ENCODE measurements at places on chromosomes 3 and 15. TPM values are rescaled to one million over a fixed set of nuclear protein-coding genes. Genes with fewer than 3 reads are reported as not detected.
A peak's percentile ranks its signal among the peaks of the same experiment; 100 is the strongest.

DNA sequence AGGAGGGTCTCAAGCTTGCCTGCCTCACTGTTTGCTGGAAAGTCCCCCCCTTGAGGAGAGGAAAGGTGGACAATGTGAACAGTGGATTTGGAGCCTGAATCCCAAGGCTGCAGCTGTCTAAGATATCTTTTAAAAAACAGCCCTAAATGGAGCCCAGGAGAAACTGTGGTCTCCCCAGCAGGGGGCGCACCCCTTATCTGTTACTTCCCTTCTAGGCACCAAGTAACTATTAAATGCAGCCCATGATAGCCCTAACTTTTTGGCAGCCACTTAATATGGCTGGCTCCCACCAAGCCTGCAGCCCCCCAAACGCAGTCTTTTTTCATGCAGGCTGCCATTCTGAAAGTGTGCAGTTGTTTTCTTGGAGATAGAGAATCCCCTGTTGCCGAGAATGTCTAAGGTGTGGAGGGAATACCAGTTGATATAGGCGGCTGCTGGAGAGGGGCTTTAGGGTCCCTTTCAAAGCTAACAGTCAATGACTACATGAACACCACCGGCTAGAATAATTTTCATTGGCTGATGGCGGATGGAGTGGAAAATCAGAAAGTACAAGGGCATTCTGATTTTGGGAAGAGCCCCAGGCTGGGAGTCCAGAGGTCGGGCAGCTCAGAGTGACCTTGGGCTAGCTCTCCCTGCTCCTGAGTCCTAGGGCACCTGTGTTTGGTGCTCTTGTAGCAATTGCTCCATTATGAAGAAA, 1.3 kb downstream of the RHCG start:
- peaks cover 5% of the 10 kb centered on the region for H3K4me1 ChIP-seq
- H3K36me3 ChIP-seq: no peaks in the 10 kb centered on the region
- H3K27me3 ChIP-seq: peaks cover 38% of the 10 kb centered on the region
- no peak overlapping the region for H3K27ac ChIP-seq

Gene PPP1R2
- total RNA-seq: 42.8 TPM

- no peak for DNase-seq
- no peak overlapping the region for H3K27ac ChIP-seq
- H3K4me1 ChIP-seq: peaks cover 10% of the 10 kb centered on the region
- H3K27me3 ChIP-seq: no peaks in the 10 kb centered on the region
- no peak overlapping the region for H3K4me3 ChIP-seq
These were observed 30.6 kb upstream of the RASA2 start for GRCh38 chr3:141456301-141456625.

DNA sequence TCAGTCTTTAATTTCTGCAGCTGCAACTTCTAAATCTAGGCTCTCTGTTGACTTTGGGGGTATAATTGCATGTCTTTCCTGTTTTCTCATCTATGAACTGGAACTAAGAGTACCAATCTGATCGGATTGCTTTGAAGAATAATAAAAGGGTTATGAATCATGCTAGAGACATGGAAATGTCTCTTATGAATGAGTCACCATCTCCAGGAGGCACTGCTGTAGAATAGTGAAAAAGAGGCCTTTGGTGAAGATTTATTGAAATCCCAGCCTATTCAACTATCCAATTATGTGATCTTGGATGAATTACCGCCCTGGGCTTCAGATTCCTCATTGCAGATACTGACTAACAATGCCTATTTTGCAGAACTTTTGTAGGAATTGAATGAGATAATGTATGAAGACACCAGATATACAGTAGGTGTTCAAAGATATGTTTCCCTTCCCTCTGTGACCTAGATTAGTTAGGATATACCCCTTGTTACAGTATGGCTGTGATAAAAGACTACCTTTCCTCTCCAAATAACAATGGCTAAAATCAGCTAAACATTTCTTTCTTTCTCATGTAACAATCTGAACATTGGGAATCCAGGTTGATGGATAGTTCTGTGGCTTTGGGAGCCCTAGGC, 11.5 kb upstream of the CMTM8 start:
- H3K36me3 ChIP-seq: no peaks in the 10 kb centered on the region
- no peak overlapping the region for H3K4me3 ChIP-seq
- DNase-seq: no peak
- peaks cover 40% of the 10 kb centered on the region for H3K4me1 ChIP-seq

- H3K4me3 ChIP-seq: no peak overlapping the region
- peak overlapping the region; percentile 88 for H3K27ac ChIP-seq
- peaks cover 71% of the 10 kb centered on the region for H3K4me1 ChIP-seq
- DNase-seq: no peak
- no peaks in the 10 kb centered on the region for H3K36me3 ChIP-seq
These were observed 53.0 kb downstream of the CHSY1 start for GRCh38 chr15:101198800-101199199.

DNA sequence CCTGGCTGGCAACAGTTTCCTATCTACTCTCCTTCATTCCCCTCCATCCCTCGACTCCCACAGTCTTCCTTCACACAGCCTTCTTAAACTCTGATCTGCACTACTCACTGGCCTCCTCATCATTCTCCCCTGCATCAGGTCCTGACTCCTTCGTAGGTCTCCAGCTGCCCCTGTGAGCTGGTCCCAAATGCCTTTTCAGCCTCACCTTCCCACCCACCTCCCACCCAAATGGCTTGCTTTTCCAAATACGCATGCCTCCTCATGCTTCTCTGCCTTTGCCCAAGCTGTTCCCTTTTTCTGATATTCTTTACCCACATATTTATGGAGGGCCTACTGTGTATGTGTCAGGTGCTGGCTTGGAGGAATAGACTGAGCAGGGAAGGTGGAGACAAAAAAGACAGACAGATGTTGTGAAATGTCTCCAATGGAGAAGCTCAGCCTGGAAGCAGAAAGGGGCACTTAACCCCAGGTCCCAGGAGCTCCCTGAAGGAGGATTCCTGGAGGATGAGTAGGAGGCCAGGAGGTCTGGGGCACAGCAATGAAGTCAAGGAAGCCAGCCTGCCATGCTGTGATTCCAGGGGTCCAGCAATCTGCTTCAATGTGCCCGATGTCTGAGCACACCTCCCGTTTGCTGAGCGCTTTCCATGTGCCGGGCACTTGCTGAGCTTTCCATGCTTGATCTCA, 252.2 kb downstream of the SHQ1 start:
- H3K4me1 ChIP-seq: peaks cover 35% of the 10 kb centered on the region
- no peak overlapping the region for H3K27ac ChIP-seq
- H3K36me3 ChIP-seq: no peaks in the 10 kb centered on the region
- peaks cover 22% of the 10 kb centered on the region for H3K27me3 ChIP-seq

GRCh38 chr3:124318014-124318413, 326.1 kb upstream of the ROPN1 start:
- H3K4me1 ChIP-seq: peaks cover 5% of the 10 kb centered on the region
- H3K27me3 ChIP-seq: no peaks in the 10 kb centered on the region
- no peaks in the 10 kb centered on the region for H3K36me3 ChIP-seq
- no peak overlapping the region for H3K27ac ChIP-seq
- no peak overlapping the region for H3K4me3 ChIP-seq

GRCh38 chr15:47333734-47334133, 383.6 kb upstream of the SEMA6D start:
- H3K27ac ChIP-seq: no peak overlapping the region
- H3K4me1 ChIP-seq: no peaks in the 10 kb centered on the region
- peaks cover 3% of the 10 kb centered on the region for H3K27me3 ChIP-seq
- DNase-seq: no peak
- H3K36me3 ChIP-seq: no peaks in the 10 kb centered on the region

GRCh38 chr15:84975871-84976351, 5.7 kb upstream of the PDE8A start:
- DNase-seq: no peak
- H3K4me3 ChIP-seq: no peak overlapping the region
- peaks cover 8% of the 10 kb centered on the region for H3K4me1 ChIP-seq
- no peaks in the 10 kb centered on the region for H3K36me3 ChIP-seq

Gene EAF1
- total RNA-seq: 17.8 TPM

DNA sequence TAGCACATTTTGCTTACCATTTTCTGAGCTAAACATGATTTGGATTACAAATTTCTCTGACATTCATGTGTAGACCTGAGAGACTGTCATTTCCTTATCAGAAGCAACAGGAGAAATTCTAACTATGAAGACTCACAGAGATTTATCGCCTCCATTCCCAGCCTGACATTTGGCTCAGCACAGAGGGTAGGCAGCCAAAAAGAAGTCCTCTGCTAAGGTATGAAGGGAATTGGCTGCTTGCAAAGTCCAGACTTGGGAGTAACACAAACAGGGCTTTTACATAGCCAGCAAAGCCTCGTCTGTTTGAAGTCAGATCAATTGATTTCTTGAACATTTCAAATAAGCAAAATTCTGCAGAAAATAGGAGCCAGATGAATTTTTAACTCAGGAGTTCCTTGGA, 57.0 kb upstream of the CMSS1 start:
- no peaks in the 10 kb centered on the region for H3K27me3 ChIP-seq
- H3K4me3 ChIP-seq: no peak overlapping the region
- peaks cover 86% of the 10 kb centered on the region for H3K4me1 ChIP-seq
- peak overlapping the region; percentile 75 for H3K27ac ChIP-seq
- peaks cover 58% of the 10 kb centered on the region for H3K36me3 ChIP-seq

DNA sequence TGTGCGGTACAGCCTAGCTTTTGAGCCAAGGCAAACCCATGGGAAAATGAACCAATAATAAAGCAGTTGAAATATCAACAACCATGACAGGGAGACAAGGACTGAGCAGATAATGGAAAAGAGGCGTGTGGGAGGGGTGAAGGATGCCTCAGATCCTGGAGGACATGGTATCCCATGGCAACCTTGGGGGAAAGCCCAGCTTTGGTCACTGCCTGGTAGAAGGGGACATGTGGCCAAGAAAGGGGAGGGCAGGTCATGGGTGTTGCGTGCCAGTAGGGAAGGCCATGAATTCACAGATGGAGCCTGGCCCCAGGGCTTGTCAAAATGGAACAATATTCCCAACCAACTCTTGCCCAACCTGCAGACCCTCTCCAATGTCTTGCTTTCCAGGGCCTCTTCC, 140.5 kb upstream of the SMAD3 start:
- H3K27me3 ChIP-seq: no peaks in the 10 kb centered on the region
- peaks cover 10% of the 10 kb centered on the region for H3K4me1 ChIP-seq
- no peaks in the 10 kb centered on the region for H3K36me3 ChIP-seq
- H3K27ac ChIP-seq: no peak overlapping the region
- no peak for DNase-seq
- no peak overlapping the region for H3K4me3 ChIP-seq

- peaks cover 6% of the 10 kb centered on the region for H3K4me1 ChIP-seq
- H3K36me3 ChIP-seq: peaks cover 12% of the 10 kb centered on the region
- no peak overlapping the region for H3K4me3 ChIP-seq
- DNase-seq: no peak
- no peak overlapping the region for H3K27ac ChIP-seq
These were observed 16.6 kb downstream of the ABHD6 start for GRCh38 chr3:58254144-58254543.

GRCh38 chr15:53129121-53129904, 339.2 kb upstream of the ONECUT1 start:
- H3K4me3 ChIP-seq: no peak overlapping the region
- no peaks in the 10 kb centered on the region for H3K36me3 ChIP-seq
- DNase-seq: no peak
- no peak overlapping the region for H3K27ac ChIP-seq

GRCh38 chr3:71428841-71429596, 154.5 kb downstream of the FOXP1 start:
- H3K27me3 ChIP-seq: no peaks in the 10 kb centered on the region
- H3K4me1 ChIP-seq: peaks cover 50% of the 10 kb centered on the region
- no peak overlapping the region for H3K27ac ChIP-seq
- no peak for DNase-seq
- no peak overlapping the region for H3K4me3 ChIP-seq

Gene FMN1
- total RNA-seq: 5.8 TPM

DNA sequence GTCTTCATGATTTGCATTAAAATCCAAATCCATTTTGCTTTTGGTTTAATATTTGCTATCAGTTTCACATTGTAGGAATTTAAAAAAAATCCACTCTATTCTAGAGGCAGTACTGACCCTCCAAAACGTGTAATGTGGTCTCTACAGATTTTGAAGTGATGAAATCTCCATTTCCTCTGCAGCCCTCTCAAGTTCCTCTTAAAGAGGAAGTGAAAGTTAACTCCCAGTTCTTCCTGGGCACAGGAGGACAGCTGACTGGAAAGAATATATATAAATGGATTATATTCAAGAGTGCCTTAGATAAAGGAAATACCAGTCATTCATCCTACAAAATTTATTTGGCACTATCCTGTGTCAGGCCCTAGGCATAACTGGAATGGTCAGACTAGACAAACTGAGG, 83.5 kb upstream of the PLCL2 start:
- no peak overlapping the region for H3K4me3 ChIP-seq
- DNase-seq: no peak
- no peaks in the 10 kb centered on the region for H3K4me1 ChIP-seq
- H3K27me3 ChIP-seq: peaks cover 46% of the 10 kb centered on the region

DNA sequence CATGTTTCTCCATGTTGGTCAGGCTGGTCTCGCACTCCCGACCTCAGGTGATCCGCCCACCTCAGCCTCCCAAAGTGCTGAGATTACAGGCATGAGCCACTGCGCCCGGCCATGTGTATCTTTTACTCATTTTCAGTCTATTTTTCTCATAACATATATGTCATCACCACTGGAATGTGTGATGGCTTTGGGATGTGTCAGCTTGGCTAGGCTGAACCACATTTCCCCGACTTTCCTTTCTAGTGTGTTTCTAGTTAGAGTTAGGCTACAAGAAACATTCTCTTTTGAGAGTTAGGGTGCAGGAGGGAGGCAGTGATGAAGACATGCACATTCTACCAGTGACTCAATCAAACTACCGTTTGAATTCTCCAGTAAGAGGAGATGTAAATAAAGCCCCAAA, 444.9 kb upstream of the THBS1 start:
- no peaks in the 10 kb centered on the region for H3K36me3 ChIP-seq
- H3K27me3 ChIP-seq: no peaks in the 10 kb centered on the region
- H3K4me3 ChIP-seq: no peak overlapping the region
- H3K27ac ChIP-seq: no peak overlapping the region

Gene C3orf49
- total RNA-seq: not detected

- H3K36me3 ChIP-seq: no peaks in the 10 kb centered on the region
- no peak overlapping the region for H3K4me3 ChIP-seq
- DNase-seq: peak; percentile 85
- peaks cover 4% of the 10 kb centered on the region for H3K27me3 ChIP-seq
- no peak overlapping the region for H3K27ac ChIP-seq
These were observed 1.1 kb downstream of the HHATL start for GRCh38 chr3:42701371-42702065.

DNA sequence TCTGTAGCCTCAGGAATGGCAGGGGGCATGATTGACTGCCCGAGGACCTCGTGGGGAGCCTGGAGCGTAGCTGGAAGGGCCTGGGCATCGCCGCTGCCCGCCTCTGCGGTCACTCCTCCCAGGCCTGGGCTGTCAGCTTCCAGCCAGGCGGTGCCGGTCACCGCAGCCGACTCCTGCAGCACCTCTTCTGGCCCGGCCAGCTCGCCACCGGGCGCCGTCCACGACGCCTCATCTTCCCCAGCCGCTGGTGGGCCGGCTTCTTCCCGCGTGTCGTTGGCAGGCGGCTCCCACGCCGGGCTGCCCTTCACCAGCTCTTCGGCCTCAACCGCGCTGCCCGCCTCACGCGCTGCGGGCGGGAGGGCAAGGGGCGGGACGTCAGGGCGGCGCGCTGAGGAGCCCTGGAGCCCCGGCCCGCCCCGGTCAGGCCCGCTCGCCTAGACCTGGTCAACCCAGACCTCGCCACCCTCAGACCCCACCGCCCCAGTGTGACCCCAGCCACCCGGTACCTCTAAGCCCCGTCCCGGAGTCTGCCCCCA, 1.0 kb downstream of the CSPG5 start:
- H3K27ac ChIP-seq: no peak overlapping the region
- no peak for DNase-seq
- H3K4me1 ChIP-seq: no peaks in the 10 kb centered on the region
- no peaks in the 10 kb centered on the region for H3K36me3 ChIP-seq
- peak overlapping the region; percentile 57 for H3K4me3 ChIP-seq
- peaks cover 15% of the 10 kb centered on the region for H3K27me3 ChIP-seq

Gene CTXN2
- total RNA-seq: not detected

Gene XCR1
- total RNA-seq: not detected

Gene KLHL40
- total RNA-seq: not detected
